CD4-positive, alpha-beta memory T cell (primary cell): ENCODE measurements at places on chromosomes 11 and 22.

DNA sequence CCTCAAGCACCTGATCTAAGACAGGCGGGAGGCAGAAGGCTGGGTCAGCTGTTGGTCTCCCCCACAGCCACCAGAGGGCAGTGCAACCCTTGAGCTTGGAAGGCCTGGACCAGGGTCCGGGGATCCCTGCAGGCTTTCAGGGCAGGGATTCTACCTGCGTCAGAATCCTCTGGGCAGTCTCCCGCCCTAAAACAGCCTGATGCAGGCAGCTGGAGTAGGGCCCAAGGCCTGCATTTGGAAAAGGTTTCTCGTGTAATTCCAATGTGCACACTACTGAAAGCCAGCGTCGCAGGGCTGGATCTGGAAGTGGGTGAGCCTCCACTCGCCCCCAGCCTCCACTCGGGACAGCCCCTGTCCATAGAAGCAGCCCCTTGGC, 31.8 kb downstream of the BID start:
- DNase-seq = peak; percentile 59

GRCh38 chr11:58914821-58915543, 24.3 kb upstream of the GLYATL1 start:
- no peak for DNase-seq

DNA sequence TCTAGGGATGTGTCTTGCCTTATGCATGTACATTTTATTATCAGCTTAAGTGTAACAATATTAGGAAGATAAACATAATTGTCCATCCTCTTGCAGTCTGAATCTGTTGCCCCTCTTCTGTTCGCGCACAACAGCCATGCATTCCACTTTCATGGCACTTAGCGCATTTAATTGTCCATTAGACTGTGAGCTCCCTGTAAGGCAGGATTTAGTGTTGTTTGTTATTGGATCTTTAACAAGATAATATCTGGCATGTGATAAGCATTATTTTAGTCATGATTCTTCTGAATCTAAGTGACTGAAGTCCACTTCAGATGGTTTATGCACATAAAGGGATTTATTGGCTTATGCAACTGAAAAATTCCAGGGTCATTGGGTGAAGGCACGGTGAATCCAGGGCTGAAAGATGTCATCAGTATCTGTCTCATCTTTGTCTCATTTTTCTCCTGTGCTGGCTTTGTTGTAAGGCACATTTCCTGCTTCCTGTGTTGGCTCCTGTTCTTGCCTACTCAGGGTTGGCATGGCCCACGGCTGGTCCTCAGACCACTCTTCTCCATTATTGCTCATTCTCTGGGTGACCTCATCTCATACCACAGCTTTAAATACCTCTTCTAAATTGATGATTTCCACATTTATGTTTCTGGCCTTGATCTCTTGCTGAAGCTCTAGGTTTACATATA, 37.6 kb downstream of the ATXN10 start:
- no peak for DNase-seq

DNA sequence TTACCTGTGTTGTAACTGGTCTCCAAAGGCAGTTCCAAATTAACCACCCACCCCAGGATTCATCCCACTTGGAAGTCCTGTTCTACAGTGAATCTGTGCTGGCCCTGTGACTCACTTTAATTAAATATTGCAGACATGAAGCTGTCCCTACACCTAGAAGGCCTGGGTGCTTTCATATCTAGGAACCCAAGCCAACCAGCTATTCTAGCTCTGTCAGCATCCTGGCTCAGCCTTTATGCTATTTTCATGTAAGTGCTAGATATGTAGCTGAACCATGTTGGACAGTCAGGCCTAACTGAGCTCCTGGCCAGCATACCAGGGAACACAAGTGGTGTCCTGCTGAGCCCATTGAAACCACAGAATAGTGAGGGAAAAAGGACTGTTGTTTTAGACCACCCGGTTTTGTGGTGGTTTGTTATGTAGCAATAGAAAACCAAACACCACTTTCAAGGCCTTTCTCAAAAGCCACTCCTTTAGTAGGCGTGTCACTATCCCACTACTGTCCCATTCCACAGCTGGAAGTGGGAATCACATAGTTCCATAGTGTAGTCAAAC, 30.3 kb downstream of the CNTF start:
- no peak for DNase-seq

GRCh38 chr11:66592457-66593302, at the start of the genes CCDC87 and CCS:
Gene CCDC87 (minus strand): TSS chr11:66593063. CDS start chr11:66593015, 48 bp downstream.
Gene CCS (plus strand): TSS chr11:66593185. CDS start chr11:66593262, 77 bp downstream.
- peak; percentile 97 for DNase-seq

- no peak for DNase-seq
Measured at GRCh38 chr11:34154059-34154875, 48.8 kb downstream of the NAT10 start.

GRCh38 chr11:16604794-16605388, 133.6 kb upstream of the C11orf58 start:
- peak; percentile 18 for DNase-seq

GRCh38 chr11:65695459-65696241, 16.4 kb upstream of the KAT5 start:
- DNase-seq = no peak

DNA sequence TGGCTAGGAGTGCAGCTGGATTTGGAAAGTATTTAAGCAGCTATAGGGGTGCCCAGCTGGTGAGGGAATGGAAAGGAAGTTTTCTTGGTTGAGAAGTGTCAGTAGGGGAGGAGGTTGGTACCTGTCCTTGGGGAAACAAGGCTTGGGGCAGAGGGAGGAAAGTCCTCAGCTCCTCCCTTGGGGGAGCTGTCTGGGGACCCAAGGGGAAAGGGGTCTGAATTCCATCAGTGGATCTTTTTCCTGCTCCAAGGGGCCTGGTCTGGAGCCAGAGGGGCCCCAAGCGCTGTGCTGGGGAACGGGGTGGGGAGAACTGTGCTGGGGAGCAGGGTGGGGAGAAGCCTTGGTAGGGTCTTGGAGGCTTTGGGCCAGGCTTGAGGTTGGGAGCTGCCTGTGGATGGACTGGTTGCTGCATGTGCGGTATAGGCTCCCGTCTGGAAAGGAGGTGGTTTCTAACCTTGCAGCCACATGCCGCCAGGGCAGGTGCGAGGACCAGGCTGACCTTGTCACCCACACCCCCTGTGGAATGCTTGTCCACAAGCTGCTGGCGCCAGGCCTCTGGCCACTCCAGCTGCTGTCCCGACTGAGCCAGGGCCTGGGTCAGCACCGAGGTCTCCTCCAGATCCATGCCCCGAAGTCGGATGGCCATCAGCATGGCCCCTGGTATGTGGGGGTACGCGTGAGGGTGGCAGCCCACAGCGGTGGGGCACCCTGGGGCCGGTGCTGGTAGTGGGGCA, 963 bp downstream of the TYMP start:
- DNase-seq = peak; percentile 41

DNA sequence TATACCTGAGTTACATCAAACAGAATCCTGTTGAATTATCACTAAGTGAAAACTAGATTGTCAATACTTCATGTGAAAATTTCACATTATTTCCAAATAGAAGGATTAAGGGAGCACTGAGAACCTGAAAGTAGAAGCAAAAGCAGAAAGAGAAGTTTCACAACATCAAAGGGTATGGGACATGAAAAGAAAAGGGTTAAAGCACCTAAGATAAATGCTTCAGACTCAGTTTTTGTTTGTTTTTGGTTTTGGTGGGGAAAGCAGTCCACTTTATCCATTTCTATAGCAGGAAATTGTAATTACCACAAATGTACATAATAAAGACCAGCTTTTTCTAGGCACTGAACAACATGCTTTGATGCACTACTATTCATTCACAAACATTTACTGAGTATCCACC, 1069.7 kb upstream of the CCDC90B start:
- DNase-seq = no peak

- DNase-seq = no peak
Measured at GRCh38 chr11:19389787-19390303, 149.1 kb upstream of the E2F8 start.
